ENCODE measurements at places on chromosomes 1 and 21. TPM values are rescaled to one million over a fixed set of nuclear protein-coding genes. Genes with fewer than 3 reads are reported as not detected.
A peak's percentile ranks its signal among the peaks of the same experiment; 100 is the strongest.

ITLN2 gene
- not detected for total RNA-seq

SLAMF1 gene
- total RNA-seq: 2.0 TPM

GRCh38 chr1:27521336-27521831, 31.4 kb upstream of the WASF2 start:
- no peak for DNase-seq

DNA sequence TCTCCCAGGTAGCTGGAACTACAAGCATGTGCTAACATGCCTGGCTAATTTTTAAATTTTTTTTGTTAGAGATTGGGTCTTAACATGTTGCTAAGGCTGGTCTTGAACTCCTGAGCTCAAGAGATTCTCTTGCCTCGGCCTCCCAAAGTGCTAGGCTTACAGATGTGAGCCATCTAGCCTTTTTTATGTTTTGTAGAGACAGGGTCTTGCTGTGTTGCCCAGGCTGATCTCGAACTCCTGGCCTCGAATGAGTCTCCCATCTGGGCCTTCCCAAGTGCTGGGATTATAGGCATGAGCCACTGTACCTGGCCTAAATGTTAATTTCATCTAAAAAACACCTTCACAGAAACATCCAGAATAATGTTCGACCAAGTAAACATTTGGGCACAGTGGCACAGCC, 48.6 kb downstream of the FNBP1L start:
- no peak for DNase-seq

GRCh38 chr1:117512728-117513321, 93.0 kb upstream of the TENT5C start:
- DNase-seq: no peak

- DNase-seq: no peak
Observed at GRCh38 chr1:15469361-15469760, 6.5 kb upstream of the CELA2B start.

DNA sequence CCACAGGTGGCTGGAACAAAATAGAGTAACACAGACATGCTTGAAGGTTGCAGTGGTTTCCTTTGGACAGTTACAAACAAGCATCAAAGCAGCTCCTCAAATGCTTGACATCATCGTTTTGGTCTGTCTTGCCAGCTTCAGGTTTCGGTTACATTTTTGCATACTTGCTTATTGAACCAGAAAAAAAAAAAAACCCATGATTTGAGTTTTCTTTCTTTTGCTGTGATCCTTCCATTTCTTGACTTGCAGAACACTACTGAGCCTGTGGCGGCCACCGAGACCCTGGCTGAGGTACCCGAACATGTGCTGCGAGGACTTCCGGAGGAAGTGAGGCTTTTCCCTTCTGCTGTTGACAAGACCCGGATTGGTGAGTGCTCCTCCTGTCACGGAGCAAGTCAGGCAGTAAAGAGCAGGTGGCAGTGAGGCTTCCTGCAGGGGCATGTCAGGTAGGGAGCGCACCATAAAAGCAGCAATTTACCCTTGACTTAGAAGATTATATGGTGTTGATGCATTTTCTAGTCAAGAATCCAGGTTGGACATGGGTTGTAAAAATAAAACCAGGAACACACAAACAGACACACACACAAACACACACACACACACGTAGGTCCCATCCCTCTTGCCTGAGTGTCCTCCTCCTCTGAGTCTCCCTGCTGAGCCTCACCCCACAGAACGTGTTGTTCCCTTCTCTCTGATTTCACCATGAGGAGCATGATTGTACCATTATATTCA, 30.9 kb downstream of the PRDM2 start:
- peak; percentile 77 for DNase-seq

CDK11B gene
- total RNA-seq: 37.0 TPM

UBE2U gene
- total RNA-seq: not detected

DNA sequence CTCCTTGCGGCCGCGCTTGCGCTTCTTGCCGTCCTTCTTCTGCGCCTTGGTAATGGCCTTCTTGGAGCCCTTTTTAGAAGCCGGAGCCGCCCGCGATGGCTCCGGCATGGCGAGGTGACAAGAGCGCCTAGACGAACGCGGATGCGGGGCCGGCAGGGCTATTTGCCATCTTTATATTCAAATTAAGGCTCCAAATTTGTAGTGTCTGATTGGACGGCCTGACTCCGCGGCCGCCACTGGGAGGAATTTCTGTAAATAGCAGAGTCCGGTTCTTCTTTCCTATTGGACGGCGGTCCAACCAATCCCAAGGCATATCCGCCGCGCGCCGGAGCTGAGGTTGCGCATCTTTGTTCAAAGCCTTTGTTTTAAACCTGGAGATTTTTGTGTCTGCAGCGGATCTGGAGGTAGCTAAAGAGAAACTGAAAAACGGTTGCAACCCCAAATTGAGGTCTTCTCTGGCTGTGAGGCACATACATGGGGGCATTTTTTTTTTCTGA, 22.6 kb upstream of the RNF187 start:
- no peak for DNase-seq

IL19 gene
- total RNA-seq: not detected

DNA sequence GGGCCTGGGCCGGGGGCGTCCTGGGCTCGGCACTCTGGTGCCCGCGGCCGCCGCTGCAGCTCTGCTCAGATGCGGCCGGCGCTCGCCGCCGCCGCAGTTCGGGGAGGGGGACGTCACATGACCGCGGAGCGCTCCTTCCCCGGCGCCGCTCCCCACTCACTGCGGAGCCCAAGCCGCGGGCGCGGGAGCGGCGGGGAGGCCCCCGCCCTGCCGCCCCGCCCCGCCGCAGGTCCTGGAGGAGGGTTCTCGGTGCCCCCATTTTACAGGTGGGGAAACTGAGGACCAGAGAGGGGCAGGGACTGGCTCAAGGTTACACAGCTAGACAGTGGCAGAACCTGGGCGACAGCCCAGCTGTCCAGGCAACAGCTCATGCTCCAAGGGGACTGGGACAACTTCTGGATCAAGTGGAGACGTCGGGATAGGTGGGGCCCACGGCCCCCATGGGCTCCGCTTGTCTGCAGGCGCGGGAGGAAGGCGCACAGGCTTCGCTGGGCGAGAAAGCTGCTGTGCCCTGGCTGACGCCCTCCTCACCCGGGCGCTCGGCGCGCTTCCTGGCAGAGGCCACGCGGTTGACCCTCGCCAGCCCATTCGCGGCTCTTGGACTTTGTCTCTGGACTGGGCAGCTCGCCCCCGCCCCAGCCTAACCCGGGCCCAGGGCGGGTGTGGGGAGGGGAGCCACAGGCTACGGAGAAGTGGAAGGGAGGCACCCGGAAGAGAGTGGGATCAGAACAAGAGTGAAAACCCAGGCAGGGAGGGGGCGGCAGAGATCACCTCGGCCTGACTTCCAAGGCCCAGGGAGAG, at the start of gene RAP1GAP:
Gene RAP1GAP (minus strand): TSS at position 100 of the 801 bp plus-strand sequence. CDS start 49,325 bp downstream, outside the sequence.
- DNase-seq: peak; percentile 59

- DNase-seq: no peak
Observed at GRCh38 chr1:97385536-97386277, 535.1 kb downstream of the DPYD start.

DNA sequence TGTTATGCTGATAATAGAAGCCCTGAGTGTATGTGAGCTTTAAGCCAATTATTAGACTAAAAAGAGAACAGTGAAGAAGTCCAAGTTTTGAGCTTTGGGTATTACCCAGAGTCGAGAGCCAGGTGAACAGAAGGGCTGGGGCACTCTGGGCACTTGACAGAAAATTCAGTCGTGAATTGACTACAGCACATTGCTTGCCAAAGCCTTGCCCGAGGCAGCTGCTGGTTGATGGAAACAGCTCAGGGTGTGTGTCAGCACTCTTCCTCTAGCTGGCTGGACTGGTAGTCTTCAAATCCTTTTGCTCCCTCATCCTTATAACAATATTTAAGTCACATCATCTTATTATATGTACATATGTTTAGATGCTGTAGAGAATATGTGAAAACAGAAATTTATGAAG, 21.3 kb downstream of the PDE4B start:
- DNase-seq: no peak

Measured in left colon (tissue), 2 donors.